ENCODE measurements at places on chromosomes 7 and 10.

- DNase-seq = no peak
These were observed 161.4 kb downstream of the CCDC3 start for GRCh38 chr10:12839941-12840611.

DNA sequence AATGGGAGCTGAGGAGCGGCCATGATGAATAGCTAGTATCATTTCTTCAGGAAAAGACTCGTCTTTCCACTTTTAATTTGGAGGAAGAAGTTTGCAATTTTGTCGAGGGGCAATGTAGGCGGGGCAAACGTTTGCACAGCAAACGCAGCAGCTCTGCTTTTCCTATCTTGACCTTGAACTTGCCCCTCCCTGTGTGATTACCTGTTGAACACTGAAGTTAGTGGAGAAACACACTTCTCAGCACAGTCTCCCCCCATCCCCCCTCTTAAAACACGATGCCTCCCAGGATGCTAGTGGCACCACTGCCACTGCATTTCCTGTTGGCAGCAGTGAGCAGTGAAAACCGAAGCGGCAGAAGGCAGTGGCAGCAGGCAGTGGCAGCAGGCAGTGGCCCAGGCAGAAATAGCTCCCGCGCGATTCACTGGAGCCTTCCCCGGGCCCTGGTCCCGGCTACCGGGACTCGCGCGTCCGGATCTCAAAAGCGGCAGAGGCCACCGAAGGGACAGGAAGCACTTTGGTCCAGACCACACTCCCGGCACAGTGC lies at the start of gene EPDR1:
TSS of gene EPDR1 (plus strand) at position 336 of the 544 bp plus-strand sequence. CDS start 300 bp downstream, outside the sequence.
- peak; percentile 12 for DNase-seq

- DNase-seq = no peak
These were observed 8.9 kb downstream of the WAC start for GRCh38 chr10:28541717-28542365.

DNA sequence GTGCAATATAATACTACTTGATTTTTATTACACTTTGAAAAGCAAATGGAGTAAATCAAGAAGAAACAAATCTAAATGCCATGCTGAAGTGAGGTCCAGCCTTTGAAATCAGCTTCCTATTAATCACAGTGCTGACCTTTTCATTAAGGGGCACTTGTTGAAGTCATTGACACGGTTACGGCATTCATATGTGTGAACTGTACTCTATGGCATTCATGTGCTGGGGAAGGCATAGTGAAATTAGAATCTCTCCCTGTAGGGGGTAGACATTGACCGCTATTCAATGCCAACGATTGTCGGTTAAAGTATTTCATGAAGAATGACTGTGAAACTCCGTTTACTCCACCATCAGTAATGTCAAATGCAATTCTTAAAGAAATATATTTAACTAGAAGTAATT lies 296.1 kb upstream of the SEMA3A start:
- no peak for DNase-seq

DNA sequence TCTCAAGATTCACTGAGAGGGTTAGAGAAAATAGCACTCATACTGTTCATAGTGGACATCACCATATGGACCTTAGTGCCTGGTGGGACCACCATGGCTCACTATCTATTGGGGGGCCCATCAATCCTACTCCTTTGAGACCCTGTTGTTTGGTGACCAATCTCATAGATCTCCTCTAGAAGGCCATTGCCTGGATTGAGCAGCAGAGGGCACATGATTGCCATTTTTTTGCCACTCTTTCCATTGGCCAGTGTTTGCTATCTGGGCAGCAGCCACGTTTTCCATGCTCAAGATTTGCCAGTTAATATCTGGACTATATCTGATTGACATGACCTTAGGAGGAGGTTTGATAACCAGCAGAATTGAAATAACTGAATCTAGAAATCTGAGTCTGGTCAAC lies 244.5 kb downstream of the ITGB1 start:
- DNase-seq = no peak

GRCh38 chr10:132744839-132745238 lies 41.1 kb downstream of the NKX6-2 start:
- no peak for DNase-seq

DNA sequence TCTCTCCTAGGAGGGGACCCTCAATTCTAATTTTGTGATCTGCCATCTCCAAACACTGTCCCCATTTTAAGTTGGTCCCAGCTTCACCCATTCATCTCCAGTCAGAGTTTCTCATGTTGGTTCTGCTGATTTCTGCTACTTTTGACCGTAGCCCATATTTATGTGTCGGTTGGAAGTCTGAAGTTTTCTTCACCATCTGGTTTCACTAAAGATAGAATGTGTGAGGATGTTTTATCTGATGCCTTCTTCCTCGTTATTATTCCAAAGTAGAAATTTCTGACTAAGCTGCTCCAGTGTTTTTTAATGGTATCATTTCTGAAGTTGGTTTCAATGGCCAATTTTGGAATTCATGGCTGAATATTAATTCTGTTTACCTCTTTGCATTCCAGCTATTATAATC lies 21.3 kb upstream of the IFIT2 start:
- no peak for DNase-seq

GRCh38 chr7:138092486-138093028 lies 16.3 kb downstream of the AKR1D1 start:
- no peak for DNase-seq

- no peak for DNase-seq
These were observed 149.3 kb downstream of the KLF6 start for GRCh38 chr10:3635697-3636096.

DNA sequence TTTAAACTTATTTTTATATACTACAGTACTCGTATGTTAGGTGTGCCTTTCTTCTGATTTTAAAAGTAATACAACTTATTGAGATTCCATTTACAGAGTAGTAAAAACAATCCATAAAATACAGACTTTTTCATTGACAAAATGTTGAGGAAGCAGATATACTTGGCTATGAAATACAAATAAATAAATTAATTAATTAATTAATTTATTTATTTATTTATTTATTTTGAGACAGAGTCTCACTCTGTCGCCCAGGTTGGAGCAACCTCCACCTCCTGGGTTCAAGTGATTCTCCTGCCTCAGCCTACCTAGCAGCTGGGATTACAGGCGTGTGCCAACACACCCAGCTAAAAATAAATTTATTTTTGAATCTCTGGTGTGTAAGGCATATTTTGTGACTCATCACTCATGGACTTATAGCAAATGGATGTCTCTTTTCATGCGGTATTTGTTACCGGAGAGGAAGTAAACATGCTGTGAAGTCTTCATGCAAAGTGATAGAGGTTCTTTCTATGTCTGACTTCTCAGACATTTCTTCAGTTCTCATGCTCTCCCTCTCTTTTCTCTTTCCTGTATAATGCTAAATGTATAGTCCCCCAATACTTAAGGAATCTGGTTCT lies 20.2 kb upstream of the SRPK2 start:
- DNase-seq = no peak

DNA sequence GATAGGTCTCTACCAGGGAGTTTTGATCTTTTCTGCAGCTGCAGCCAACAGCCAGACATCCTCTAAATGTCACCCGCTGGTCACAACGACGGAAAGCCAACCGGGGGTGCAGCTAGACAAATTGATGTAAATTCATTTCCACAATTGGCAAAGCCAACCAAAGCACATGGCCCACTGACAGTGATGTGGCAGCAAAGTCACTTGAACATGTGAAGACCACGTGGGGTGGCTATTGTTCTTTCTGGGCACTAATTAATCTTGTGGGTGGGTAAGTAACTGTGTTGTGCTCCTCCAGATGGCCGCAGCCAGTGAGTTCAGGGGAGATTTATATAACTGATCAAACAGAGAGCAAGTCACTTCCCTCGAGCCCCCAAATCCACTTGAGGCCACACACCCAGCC lies 354.1 kb downstream of the ANKRD30A start:
- no peak for DNase-seq

DNA sequence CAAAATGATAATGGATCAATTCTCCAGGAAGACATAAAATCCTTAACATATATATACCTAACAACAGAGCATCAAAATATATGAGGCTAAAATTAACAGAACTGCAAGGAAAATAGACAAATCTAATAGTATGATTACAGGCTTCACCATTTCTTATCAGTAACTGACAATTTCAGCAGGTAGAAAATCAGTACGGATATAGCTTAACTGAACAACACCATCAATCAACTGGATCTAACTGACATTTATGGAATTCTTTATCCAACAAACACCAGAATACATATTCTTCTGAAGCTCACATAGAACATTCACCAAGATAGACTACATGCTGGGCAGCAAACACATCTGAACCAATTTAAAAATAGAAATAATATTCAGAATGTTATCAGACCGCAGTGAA lies 121.1 kb upstream of the CDC14C start:
- no peak for DNase-seq

- no peak for DNase-seq
These were observed 84.9 kb downstream of the C10orf105 start for GRCh38 chr10:71634531-71635164.

Measured in stimulated activated CD4-positive, alpha-beta T cell treated with anti-CD3 and anti-CD28 coated beads, Interleukin-12 subunit alpha, Interleukin-12 subunit beta, amount 100 ng/mL, for 24 hours (primary cell).